Mesothelial cell of epicardium (in vitro differentiated cells): ENCODE measurements at places on chromosomes 12 and 14.

GRCh38 chr12:104371043-104371870 is 67.7 kb downstream of the EID3 start:
- H3K36me3 ChIP-seq, result peaks cover 4% of the 10 kb centered on the region
- H3K27me3 ChIP-seq, result no peaks in the 10 kb centered on the region
- no peak overlapping the region for H3K27ac ChIP-seq
- H3K4me3 ChIP-seq, result no peak overlapping the region
- no peaks in the 10 kb centered on the region for H3K4me1 ChIP-seq

- peaks cover 21% of the 10 kb centered on the region for H3K36me3 ChIP-seq
- no peak overlapping the region for H3K27ac ChIP-seq
- peaks cover 8% of the 10 kb centered on the region for H3K4me1 ChIP-seq
- H3K27me3 ChIP-seq, result no peaks in the 10 kb centered on the region
- H3K4me3 ChIP-seq, result peak overlapping the region; percentile 74
- no peak for DNase-seq
Measured at GRCh38 chr12:131930510-131930909, 1.4 kb downstream of the PUS1 start.

DNA sequence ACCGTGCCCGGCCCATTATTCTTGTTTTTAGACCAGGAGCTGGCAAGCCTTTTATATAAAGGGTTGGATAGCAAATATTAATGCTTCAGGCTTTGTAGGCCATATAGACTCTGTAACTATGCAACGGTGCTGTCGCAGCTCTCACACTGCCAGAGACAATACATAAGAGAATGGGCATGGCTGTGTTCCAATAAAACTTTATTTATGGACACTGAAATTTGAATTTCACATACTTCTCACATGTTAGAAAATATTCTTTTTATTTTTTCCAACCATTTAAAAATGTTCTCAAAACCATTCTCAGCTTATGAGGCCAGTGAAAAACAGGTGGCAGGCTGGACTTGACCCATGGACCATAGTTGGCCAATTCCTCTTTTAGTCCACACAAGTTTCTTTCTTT is 13.0 kb upstream of the CDK2AP1 start:
- peaks cover 11% of the 10 kb centered on the region for H3K36me3 ChIP-seq
- H3K27me3 ChIP-seq, result no peaks in the 10 kb centered on the region
- no peak overlapping the region for H3K4me3 ChIP-seq

DNA sequence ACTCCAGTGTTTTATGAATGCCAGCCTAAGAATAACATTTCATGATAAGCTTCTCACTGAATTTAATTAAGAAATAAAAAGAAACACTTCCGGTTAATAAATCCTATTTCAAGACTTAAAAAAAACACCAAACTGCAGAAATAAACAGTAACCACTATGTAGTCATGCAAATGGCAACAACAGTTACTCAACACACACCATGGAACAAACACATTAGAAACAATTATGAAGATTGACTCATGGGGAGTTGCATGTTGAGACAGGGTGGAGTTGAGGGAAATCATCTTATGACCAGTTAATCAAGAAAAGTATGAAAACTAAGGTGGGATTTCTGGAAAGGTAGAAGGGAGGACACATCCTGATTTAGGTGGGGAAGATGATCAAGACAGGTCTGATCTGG is 52.7 kb downstream of the PLBD1 start:
- H3K36me3 ChIP-seq, result peaks cover 26% of the 10 kb centered on the region
- peak overlapping the region; percentile 73 for H3K27ac ChIP-seq
- H3K4me3 ChIP-seq, result no peak overlapping the region
- H3K4me1 ChIP-seq, result peaks cover 15% of the 10 kb centered on the region
- no peak for DNase-seq

GRCh38 chr14:100677554-100678468 is 48.9 kb upstream of the DLK1 start:
- peak; percentile 52 for DNase-seq
- no peaks in the 10 kb centered on the region for H3K36me3 ChIP-seq
- H3K4me3 ChIP-seq, result no peak overlapping the region
- H3K27me3 ChIP-seq, result peaks cover 13% of the 10 kb centered on the region
- H3K4me1 ChIP-seq, result peaks cover 76% of the 10 kb centered on the region
